ENCODE measurements at places on chromosomes 1 and 21. TPM values are rescaled to one million over a fixed set of nuclear protein-coding genes. Genes with fewer than 3 reads are reported as not detected.

- DNase-seq = no peak
Measured at GRCh38 chr1:4598561-4598960, 55.8 kb upstream of the AJAP1 start.

- DNase-seq = no peak
Measured at GRCh38 chr1:228271701-228272251, 63.9 kb downstream of the OBSCN start.

GRCh38 chr1:94621802-94622201 lies 80.2 kb upstream of the F3 start:
- DNase-seq = no peak

DNA sequence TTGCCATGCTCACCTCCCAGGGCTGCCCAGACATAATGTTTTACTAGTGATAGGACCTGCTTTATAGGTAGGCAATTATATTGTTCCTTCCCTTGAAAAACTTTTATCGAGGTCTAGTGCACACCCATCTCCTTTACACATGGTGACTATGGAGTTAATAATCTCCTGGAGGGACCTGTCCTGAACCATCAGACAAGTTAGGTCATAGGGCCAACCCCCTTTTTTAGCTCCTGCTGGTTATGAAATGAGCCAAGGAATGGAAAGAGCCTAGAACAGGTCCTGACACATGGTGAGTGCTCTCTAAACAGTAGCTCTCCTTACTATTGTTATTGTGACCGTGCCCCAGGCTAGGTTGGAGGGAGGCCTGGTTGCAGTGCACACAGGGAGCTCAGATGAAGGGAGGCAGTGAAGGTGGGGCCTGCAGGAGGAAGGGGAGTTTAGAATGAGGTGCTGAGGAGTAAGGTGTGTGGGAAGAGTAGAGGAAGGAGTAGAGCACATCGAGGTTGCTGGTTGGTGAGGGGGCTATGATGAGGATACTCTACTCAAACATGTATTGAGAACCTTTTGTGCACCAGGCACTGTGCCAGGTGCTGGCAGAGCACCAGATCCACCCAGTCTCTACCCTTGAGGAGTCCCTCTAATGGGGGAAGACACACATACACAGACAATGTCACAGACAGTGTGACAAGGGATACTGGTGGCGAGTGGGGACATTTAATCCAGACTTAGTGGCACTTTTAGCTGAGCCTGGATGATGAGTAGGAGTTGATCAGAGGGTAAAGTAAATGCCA lies 14.1 kb upstream of the LMNA start:
- DNase-seq = no peak

GRCh38 chr1:230827081-230827681 lies 41.1 kb downstream of the C1orf198 start:
- no peak for DNase-seq

- DNase-seq = no peak
Measured at GRCh38 chr1:2523191-2523890, 3.1 kb downstream of the PANK4 start.

DNA sequence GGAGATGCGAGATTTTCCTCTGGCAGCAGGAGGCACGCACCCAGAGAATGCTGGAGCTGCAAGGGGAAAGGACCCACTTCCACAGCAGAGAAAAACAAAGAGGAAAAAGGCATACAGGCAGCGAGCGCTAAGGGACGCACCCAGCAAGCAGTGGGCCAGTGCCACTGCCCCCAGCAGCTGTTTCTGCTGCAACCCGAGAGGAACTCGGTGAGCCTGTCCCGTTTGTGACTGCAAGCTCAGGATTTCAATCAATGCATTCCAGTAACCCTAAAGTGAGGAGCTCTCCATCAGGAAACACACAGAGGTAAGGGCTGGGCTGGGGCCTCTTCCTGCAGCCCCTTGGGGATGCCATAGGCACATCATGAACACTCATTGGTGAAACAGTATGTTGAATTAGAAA lies 58.7 kb downstream of the ACP6 start:
- no peak for DNase-seq

DNA sequence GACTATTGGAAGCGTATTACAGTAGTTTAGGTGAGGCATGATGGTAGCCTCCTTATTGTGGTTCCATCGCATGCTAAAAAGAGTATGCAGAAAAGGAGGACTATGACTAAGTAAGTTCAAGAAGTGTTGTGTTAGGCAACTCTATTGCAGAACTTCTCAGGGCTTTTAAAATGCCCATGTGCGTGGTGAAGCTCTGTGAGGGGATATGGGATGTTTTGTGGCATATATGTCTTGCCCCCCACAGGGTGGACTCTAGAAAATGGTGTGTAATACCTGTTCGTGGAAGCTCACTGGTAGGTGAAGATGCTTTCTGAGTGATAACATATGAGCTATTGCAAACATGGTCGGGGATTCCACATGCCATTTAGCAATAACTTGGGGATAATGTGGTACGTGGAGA lies 31.7 kb downstream of the MAN1A2 start:
- no peak for DNase-seq

DNA sequence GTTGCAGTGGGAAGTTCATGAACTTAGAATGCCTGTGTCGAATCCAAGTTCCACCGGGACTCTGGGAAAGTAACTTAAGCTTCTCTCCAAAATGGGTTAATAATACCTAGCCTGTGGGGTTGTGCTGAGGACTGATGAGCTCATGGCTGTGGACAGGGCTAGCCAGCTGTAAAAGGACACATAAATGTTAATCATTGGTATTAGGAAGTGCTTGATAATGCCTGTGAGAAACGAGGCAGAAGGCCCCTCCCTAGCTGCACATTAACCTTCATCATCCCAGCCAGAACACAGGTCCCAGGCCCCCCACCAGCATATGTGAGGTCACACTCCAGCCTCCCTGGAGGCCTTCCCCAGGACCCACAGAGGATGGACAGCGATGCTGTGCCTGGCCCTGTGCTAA lies 789 bp upstream of the GJB4 start:
- no peak for DNase-seq

- DNase-seq = no peak
Measured at GRCh38 chr21:38477226-38477625, 21.1 kb downstream of the ERG start.

DNA sequence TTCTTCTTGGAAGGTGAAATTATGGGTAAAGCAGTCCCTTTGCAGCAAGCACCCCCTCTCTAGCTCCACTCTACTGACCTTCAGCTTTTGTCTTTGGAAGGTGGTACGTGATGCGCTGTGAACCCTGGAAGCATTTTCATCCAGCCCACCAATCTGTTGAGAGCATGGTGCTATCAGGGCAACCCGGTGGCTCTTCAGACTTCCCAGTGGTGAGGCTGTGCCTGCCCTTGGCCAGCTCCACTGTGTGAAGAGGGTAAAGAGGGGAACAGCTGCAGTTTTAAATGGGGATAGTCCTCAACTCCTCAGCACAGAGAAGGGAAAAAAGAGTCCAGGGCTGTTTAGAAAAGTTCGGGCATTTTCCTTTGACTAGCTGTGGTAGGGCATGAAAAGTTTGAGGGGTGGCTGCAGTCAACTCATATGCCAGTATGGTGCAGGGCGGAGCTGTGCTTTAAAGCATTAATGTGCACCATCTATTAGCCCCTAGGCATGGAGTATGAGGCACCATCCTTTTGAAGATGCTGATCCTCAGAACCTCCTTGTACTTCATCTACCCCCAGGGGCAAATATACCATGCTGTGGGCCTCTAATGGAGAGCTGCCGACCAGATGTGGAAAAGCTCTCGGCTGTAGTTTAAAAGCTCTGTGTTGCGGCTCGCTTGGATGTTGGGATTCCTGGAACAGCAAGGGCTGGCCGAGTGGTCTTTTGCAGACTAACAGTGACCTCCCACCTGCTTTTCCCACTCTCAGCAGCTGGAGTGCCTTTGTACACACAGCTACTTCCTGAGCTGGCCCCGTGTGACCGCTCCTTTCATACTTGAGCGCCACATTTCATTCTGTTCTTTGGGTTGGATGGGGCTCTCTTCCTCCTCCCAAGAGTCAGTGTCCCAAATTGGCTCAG lies 123.0 kb downstream of the PEX14 start:
- DNase-seq = no peak

GRCh38 chr1:27394925-27395324 lies 2.5 kb downstream of the GPR3 start:
- no peak for DNase-seq

SYTL1 gene
- total RNA-seq = not detected

MRPL9 gene
- total RNA-seq = 73.4 TPM

DHRS3 gene
- total RNA-seq = 13.0 TPM

C1orf94 gene
- total RNA-seq = under 0.01 TPM

FAM72D gene
- total RNA-seq = 0.41 TPM

AMY2A gene
- total RNA-seq = not detected

KCNQ4 gene
- 1.2 TPM for total RNA-seq

KRTAP12-2 gene
- total RNA-seq = not detected

Data from frontal cortex (tissue), 4 donors.